ENCODE measurements at places on chromosomes 3 and 15.

DNA sequence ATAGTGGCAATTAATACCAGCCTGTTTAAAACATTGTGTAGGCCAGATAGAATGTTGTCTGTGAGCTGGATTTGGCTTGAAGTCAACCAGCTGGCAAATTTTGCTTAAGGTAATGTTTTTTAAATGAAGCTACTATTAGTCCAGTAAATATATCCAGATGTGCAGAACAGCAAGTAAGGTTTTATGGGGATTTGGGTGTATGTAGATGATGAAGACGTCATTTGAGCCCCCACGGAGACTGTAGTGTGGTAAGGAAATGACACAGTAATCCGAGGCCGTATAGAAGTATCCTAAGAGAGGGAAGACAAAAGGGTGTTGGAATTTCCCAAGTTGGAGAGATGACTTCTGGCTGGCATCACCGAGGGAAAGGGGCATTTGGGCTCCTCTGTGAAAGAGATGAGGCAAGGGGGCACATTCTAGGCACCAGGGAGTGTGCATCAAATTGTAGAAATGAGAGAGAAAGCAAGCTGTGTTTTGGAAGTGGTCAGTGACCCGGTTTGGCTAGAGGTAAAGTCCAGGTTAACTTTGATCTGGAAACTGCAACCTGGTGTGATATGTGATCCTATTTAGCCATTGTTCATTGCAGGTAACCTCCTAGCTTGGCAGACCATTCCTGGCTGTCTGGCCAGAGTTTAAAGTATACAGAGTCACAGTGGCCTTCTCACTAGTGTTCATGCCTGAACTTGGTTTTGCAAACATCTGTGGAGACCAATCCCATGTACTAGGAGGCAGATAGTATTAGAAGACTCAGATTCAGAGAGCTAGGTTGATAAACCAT lies 104.2 kb downstream of the ITPR1 start:
- no peak for DNase-seq

- no peak for DNase-seq
Observed at GRCh38 chr3:193947596-193947995, 188.4 kb upstream of the HES1 start.

GRCh38 chr3:52084216-52084945 lies 28.0 kb upstream of the DUSP7 start:
- DNase-seq, result no peak

DNA sequence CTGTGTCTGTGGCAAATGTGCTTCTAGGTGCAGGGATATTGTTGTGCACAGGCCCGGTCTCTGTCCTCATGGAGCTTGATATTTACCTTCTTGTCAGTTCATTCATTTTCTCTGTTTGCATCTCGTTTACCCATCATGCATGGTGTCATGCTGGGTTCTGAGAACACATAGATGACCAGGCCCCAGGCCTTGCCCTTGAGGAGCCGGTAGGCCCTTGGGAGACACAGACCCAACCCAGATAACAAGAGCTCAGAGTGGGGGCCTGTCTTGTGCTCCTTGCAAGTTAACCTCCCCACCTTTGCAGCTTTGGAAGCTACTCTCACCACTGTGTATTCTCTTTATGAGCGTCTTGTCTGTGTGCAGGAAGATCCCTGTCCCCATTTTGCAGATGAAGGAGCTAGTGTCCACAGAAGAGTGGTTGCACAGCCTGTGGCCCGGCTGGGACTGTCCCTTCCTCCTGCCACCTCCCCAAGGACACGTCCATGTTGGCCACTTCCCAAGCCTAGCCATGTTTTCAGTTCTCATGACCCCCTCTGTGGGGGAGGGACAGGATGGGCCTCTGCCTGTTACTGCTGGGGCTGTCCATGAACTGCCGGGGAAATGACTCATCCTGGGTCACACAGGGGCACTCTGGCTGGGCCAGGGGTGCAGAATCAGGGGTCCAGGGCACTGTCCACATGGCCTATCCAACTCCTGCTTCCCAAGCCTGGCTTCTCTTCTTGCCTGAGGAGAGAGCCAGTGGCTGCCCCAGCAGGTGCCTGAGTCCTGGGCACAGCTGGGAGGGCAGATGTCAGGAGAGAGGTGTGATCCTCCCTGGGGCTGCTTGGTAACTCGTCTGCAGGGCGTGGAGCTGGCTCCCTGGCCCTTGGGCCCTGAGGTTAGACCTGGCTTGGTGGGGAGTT lies 3.4 kb downstream of the SNX33 start:
- DNase-seq, result no peak

- DNase-seq, result no peak
Observed at GRCh38 chr3:69867941-69868505, 128.8 kb downstream of the MITF start.

- no peak for DNase-seq
Observed at GRCh38 chr3:120341658-120342346, 7.4 kb downstream of the LRRC58 start.

GRCh38 chr3:52121813-52122212 lies 32.4 kb downstream of the POC1A start:
- no peak for DNase-seq

- no peak for DNase-seq
Observed at GRCh38 chr15:32834156-32834555, 116.4 kb downstream of the GREM1 start.

DNA sequence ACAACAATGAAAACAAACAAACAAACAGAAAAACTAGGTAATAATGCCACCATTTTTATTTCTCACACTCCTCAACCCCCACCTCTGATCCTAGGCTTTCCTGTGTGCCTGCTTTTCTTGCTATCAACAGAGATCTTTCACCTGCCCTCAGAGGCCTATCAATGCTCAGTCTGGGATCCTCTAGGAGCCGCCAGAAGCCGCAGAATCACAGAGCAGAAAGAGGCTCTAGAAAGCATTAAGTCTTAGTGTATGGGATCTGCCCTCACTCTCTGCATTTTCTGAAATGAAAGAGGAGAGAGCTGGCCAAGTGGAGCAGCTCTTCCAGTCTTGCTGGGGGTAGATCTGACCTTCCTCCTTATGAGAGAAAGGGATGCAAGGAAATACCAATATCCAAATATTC lies 306.8 kb downstream of the TUSC7 start:
- no peak for DNase-seq

DNA sequence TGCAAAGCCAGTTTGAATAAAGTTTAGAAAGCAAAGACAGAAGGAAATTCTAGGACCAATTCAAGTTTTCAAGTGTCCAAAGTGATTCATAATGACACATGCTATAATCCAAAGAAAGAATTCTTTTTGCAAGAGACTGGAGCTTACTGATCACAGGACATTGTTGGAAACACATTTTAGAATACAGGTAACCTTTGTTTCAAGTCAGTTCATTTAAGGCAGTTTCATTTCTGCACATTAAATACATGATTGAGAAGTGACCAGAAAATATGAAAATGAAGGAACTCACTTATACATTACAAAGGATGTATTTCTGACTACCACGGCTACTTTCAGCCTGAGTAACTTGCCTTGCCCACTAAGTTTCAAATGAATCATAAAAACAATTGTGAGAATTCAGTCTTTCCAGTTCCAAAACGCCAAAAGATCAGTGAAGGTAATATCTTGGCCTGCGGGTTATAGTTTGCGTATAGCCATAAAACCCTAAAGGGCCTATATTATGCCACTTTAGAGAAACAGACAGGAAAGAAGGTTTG lies 48.7 kb downstream of the PRICKLE2 start:
- no peak for DNase-seq

GRCh38 chr3:130259166-130259874 lies 86.2 kb upstream of the COL6A5 start:
- no peak for DNase-seq

DNA sequence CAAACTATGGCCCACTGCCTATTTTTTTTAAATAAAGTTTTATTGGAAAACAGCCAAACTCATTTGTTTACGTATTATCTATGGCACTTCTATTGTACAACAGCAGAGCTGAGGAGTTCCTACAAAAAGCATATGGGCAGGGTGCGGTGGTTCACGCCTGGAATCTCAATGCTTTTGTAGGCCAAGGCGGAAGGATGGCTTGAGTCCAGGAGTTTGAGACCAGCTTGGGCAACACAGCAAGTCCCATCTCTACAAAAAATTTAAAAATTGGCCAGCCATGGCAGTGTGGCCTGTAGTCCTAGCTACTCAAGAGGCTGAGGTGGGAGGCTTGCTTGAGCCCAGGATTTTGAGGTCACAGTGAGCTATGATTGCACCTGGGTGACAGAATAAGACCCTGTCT lies 142.3 kb downstream of the RORA start:
- no peak for DNase-seq

DNA sequence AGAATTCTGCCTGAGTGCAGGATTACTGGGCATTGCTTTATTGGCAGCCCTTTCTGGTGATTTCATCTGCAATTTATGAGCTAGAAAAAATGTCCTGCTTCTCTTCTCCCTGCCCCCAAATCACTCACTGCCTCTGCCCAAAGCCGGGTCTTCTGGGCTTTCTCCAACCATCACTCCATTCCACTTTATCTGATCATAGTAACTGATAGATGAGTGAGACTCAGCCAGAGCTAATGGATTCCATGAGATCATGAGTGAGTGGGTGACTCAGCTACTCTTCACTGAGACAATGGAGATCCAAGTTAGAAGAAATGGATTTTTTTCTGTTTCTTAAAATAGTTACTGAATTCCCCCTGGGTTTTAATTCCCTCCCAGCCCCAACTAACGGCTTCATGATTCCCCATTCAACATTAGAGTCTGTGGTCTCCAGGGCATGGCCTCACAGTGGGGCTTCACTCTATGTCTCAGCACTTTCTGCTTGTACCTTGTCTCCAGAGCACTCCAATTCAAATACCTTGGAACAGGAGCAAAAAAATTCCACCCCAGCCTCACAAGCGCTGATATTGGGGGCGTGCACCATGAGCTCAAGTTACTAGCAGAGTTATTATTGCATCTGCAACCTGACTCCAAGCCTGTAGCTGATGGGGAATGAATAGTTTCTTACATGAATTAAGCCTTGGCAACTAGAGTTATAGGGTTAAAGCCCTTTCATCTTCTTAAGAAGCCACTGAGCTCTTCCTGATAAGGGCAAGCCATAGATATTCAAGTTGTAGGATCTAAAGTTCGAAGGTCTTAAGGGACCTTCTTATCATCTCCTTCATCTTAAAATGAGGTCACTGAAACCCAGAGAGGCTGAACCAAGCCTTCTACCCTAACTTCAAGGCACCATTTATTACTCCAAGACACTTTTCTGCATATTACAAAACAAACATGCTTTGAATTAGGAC lies 85.9 kb downstream of the AGBL1 start:
- no peak for DNase-seq

DNA sequence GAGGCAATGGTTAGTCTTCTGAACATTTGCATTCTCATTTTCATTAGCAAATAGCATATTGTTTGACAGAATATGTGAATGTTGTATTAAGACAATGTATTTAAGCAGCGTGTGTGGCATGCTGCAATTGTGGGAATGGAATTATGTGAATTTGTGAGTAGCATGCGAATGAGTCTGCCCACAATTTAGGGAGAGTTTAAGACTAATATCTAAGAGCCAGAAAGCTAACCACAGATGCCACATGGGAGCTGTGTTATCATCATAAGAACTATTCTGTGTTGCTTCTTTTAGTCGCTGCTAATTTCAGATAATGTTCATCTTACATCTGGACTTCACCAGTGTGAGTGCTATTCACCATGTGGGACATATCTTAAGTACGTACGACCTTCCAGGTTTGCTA lies 494.5 kb downstream of the RBMS3 start:
- DNase-seq, result no peak

DNA sequence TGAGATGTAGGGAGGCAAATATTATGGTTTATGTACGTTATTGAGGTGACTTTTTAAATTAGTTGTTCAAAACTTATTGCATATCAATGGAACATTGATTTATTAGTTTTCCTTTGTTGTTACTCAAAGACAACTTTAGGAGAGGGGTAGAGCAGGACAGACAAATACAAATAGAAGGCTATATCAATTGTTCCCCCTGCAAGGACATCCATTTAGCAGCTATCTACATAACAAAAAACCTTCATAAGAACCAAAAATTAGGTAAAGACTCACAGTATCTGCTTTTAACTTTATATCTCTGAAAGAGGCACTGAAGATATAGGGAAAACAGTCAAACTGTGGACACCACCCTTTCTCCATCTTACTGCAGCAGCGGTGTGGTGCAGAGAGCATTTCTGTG lies 958.8 kb downstream of the DIPK2A start:
- DNase-seq, result no peak

- no peak for DNase-seq
Observed at GRCh38 chr3:134817297-134817696, 22.2 kb downstream of the EPHB1 start.

DNA sequence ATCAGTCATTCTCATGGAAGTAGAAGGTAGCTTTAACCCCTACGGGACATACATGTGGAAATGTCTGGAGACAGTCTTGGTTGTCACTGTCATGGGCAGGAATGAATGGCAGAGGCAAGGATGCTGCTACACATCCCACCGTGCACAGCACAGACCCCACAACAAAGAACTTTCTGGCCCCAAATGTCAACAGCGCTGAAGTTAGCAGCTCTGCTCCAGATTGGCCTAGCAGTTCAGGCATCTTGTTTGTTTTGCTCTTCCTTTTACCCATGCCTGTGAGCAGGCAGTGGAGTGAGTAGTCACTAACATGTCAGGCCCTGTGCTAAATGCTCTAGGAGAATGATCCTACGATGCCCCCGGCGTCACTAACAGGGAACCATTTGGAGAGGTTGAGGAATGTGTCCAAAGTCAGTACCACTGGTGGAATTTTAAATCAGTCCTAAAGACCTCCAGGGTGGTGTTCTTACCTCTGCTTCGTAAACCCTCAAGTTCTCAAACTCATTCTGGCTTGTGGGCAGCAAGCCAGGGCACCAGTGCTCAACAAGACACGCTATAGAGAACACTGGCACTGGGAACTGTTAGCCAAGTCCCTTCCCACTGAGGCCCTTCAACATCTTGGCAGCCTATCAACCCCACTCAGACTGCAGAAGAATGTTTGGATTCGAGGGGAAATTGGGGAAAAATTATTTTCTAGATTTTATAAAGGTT lies 142.2 kb downstream of the FOXP1 start:
- no peak for DNase-seq

DNA sequence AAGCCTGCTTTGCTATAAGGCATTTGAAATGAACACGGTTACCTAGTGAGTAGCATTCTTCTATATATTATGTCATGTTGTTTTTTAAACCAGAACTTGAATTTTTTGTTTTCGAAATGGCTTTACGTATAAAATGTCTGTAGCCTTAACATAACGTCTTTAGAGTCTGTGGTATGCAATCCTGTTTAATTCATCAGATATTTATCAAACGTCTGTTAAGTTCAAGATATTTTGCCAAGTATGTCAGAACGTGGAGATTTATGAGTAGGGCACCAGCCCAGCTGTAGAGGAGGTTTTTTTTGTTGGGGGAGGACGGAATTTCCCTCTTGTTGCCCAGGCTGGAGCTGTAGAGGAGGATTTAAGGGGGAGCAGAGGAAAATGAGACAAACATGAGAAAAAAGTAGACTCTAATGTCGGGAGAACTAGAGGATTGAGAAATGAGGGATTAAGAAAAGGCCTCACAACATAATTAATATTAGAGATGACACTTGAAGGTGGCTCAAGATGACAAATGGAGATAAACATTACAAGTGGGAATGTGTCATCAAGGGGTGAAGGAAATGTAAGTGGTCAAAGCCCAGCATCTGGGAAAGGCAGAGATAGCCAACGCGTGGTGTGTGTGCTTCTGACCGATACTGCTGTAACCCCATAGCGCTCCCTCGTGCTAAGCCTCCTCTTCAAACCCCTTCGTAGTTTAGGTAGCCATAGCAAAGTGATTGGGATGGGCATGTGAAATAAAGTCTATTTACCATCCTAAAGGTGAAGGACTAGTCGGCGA lies 154.0 kb upstream of the GOLGA6L4 start:
- DNase-seq, result no peak

Data from T-helper 9 cell (primary cell).